NAMALWA (cell line): ENCODE measurements at places on chromosomes 1 and 21.

DNA sequence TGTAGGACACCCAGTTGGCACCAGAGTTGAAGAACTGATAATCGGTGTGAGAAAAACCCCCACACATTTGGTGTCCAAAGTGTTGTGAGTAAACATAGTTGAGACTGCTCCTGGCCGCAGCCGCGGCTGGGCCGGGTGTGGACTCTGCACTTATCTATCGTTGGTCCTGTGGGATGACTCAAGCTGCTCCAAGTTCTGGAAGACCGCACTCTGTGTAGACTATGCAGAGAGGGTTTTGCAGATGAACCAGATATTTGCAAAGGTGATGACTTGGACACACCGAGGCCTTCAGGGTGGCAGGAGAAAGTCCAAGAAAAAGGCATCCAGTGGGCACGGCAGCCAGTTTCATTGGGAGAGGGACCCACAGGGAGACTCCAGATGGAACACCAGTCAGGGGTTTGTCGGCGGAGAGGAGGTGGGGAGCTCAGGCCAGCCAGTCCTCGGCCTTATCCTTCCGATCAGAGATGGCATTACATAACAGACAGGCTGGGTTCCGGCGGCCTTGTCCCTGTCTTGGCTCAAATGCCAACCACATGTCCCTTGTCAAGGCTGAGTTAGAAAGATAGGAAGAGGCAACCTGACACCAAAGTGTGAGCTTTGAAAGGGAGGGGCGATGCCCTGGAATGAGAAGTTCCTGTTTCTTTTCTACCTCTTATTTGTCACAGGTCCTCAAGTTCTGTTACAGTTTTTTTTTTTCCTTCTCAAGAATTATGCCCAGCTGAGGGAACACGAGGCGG lies 21.1 kb downstream of the C2CD2 start:
- DNase-seq: no peak

- DNase-seq: no peak
Observed at GRCh38 chr1:34166625-34167361, 1.8 kb upstream of the CSMD2 start.

DNA sequence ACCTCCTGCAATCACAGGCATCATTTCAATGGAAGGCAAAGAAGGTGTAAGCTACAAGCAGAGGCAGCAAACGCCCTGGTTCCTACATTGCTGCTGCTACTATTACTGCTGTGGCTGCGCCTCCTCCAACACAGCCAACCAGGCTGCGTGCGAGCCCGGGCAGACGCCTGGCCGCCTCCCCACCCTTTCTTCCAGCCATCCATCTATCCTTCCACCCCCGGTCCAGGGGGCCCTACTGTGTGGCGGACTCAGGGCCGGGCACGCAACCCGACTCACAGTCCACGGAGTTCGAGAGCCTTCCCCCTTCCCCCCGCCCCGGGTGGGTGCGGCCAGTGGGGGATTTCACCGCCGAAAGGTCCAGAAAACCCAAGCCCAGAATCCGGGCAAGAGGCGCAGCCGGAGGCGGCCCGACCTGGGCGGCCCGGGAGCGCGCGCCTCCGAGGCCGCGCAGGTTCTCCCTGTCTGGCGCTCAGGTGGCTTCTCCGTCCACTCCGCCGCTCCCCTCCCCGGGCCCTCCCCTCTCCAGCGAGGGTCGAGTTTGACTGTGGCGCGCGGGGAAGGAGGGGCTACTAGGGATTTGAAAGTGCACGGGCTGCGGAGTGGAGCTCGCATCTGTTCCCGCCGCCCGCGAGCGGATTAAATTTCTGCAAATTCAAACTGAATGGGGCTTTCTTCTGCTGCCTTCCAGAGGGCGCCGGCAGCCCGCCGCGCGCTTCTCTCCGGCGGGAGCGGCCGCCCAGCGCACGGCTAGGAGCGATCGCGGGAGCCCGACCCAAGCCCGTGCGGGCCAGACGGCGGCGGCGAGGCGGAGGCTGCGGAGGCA lies at the start of gene HUNK:
TSS of gene HUNK (plus strand) at position 569 of the 823 bp plus-strand sequence. CDS start 655 bp downstream, outside the sequence.
- DNase-seq: peak; percentile 17

DNA sequence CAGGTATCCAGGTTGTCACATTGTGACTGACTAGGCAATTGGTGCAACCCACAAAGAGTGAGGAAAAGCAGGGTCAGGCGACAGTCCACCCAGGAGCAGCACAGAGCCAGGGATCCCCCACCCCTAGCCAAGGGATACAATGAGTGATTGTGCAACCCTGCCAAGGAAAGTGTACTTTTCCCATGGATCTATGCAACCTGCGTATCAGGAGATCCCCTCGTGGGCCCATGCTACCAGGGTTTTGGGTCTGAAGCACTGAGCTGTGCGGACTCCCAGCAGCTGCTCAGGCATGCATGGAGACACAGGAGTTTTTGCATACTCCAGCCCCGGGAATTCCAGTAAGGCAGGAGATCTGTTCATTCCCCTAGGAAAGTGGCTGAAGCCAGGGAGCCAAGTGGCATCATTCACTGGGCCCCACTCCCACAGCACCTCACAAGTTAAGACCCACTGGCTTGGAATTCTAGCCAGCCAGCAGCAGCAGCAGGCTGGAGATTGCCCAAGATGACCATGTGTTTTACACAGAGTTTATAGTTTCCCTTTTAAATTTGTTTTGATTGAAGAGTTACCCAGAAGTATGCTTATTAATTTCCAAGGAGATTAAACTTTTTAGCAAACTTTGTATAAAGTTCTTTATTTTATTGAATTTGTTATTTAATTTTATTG lies 136.0 kb downstream of the LTN1 start:
- no peak for DNase-seq

DNA sequence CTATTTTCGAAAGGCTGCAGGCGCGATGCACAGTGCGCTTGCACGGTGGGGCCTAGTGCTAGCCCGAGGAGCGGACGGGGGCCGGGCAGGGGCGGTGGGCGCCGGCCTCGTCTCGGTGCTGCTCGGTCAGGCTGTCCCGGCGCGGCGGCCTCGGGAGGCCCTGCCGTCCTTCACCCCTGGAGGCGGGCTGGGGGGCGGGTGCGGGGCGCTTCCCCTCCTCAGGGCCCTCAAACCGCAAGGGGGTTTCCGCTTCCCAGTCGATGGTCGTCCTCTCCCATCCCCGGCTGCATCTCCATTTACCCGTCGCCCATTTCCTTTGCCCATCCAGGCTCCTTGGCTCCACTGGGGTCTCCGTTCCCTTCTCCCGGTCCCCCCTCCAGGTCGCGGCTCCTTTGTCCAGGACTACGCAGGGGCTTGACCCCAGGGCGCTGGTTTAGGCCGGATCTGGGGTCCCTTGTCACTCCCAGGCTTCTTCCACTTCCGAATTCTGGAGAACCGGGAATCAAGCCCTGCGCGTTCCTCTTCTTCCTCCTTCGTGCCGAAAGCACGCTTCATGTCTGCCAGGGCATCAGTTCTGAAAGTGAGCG lies 196.3 kb upstream of the LMO4 start:
- DNase-seq: no peak

DNA sequence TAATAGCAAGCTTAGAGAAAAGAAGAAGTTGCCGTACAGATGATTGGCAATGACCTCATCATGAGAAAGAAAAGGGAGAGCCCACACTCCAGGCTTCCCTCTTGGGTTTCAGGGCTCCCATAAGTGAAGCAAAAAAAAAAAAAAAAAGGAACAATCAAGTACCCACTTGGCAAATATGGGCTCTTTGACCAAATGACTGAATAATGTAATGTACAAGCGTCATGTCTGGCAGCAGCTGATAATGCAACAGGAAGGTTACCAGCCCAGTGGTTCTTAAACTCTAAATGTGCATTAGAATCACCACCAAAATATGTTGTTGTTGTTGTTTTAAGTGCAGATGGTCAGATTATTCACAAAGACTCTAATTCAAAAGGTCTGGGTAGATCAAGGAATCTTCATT lies 13.5 kb downstream of the TNFSF4 start:
- DNase-seq: no peak

- DNase-seq: no peak
Observed at GRCh38 chr1:186183219-186183618, 191.8 kb downstream of the TPR start.

GRCh38 chr1:29948581-29948980 lies 712.3 kb downstream of the PTPRU start:
- no peak for DNase-seq

GRCh38 chr1:5961601-5962000 lies 30.6 kb downstream of the NPHP4 start:
- DNase-seq: no peak

GRCh38 chr1:116496380-116496779 lies 74.4 kb downstream of the CD58 start:
- no peak for DNase-seq

- no peak for DNase-seq
Observed at GRCh38 chr1:185860859-185861258, 126.7 kb downstream of the HMCN1 start.

GRCh38 chr1:155514582-155515187 lies 47.9 kb downstream of the ASH1L start:
- no peak for DNase-seq

DNA sequence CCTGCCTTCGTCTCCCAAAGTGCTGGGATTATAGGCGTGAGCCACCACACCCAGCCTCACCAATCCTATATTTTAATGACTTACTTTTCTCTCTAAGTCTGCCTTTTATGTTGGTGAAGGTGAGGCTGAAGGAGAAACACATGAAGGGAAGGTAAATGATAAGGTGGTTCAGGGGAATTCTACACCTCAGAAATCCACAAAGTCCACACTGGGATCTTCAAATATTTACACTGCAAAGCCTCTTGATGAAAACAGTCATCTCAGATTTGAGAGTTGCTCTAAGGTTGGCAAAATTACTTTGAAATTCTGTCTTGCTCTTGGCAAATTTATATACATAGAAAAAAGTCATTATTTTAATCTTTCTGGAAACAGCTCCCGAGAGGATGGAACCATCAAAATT lies 42.0 kb upstream of the CACHD1 start:
- no peak for DNase-seq

DNA sequence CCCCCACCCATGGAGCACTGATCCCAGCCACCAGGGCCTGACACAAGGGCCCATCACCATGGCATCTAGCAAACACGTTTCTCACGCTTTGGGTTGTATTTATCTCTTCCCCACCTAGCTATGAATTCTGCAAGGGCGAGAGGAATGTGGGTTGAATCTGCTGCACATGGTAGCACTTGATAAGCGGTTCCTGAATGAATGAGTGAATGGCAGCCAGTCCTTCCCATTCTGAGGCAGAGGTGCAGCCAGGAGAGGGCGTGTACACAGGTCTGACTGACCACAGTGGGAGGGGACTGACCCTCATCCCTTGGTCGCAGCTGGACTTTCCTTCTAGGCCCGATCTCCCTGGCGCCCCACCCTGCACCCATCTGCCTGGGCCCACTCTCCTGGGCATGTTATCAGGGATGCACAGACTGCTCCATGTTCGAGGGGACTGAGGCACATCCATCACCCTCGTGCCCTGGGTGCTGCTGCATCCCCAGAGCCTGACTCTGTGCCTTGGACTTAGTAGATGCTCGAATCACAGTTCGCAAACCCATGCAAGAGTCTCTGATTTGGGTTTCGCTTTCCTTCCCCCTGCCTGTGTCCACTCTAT lies 1.0 kb downstream of the RD3 start:
- DNase-seq: no peak

DNA sequence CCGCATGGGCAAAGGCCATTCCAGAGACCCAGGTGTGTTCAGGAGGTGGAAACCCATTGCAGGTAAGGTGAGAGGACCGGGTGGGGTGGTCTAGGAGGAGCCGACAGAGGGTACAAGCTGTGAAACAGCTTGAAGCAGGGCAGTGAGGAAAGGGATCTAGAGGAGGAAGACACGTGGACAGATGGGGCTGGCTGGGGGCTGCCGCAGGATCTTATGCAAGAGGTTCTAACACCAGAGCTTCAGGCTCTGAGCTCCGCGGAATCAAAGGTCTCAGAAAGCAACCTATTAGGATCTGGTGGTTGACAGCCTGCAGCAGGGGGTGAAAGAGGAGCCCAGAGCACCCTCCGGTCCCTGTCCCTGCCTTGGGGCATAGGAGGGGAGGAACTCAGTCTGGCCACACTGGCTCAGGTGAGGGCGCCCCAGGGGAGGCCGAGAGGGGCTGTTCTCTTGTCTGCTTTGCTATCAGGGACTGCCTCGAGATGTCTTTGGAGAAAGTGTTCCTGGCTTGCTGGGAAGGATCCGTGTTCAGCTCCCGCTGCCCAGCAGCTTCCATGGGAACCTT lies 1.9 kb downstream of the TFF1 start:
- no peak for DNase-seq

DNA sequence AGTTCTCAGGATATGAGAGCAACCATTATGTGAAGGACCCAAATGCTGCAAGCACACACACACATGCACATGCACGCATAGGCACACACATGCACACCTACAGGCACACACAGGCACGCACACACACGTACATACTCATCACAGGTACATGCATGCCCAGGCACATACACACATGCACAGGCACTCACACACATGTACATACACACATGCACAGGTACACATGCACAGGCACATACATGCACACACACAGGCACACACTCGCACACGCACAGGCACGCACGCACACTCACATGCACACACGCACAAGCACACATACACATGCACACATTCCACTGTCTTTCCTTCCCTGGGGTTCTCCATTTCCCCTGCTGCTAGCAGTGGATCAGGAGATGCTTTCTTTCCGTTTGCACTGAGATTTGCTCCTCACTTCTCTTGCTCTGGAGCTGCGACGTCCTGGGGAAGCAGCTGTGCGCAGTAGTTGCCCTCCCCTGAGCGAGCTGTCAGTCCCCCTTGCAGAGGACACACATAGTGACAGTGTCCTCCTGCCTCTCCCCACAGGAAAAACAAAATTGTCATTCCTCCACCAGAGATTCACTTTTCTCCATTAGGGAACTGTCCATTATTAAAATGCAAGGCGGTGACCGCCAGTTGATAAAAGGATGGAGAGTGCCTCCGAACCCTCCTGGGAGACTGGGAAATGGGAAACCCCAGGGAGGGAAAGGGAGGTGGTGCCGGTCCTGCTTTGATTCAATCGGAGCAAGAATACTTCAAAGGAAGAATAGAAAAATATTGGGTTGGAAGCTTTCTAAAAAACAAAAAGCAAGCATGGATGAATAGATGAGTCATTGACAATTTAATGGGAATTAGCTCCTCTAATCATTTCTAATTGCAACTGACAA lies 69.5 kb downstream of the WDR4 start:
- no peak for DNase-seq

- peak; percentile 46 for DNase-seq
Observed at GRCh38 chr1:198056255-198056654, 100.5 kb upstream of the NEK7 start.

GRCh38 chr1:188986745-188987417 lies 1490.8 kb downstream of the BRINP3 start:
- DNase-seq: no peak

GRCh38 chr1:7784492-7785071 lies 491 bp downstream of the PER3 start:
- DNase-seq: no peak

- DNase-seq: no peak
Observed at GRCh38 chr1:182143825-182144645, 82.5 kb upstream of the ZNF648 start.

GRCh38 chr1:178183796-178184195 lies 89.9 kb downstream of the RASAL2 start:
- DNase-seq: no peak

GRCh38 chr1:233863901-233864545 lies 40.5 kb upstream of the SLC35F3 start:
- DNase-seq: no peak
